Activated B cell treated with CpG ODN at 0.5 μM for 24 hours (primary cell): ENCODE measurements at places on chromosomes 4 and X.

DNA sequence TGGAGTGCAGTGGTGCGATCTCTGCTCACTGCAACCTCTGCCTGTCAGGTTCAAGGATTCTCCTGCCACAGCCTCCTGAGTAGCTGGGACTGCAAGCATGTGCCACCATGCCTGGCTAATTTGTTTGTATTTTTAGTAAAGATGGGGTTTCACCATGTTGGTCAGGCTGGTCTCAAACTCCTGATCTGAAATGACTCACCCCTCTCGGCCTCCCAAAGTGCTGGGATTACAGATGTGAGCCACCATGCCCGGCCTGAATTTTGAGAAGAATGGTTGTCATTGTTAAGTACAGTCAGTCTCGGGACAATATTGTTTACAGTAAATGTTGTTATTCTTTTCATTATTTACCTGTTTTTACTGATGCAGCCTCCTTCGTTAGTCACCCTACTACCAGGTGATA is 1226.2 kb upstream of the TENM3 start:
- DNase-seq = no peak

DNA sequence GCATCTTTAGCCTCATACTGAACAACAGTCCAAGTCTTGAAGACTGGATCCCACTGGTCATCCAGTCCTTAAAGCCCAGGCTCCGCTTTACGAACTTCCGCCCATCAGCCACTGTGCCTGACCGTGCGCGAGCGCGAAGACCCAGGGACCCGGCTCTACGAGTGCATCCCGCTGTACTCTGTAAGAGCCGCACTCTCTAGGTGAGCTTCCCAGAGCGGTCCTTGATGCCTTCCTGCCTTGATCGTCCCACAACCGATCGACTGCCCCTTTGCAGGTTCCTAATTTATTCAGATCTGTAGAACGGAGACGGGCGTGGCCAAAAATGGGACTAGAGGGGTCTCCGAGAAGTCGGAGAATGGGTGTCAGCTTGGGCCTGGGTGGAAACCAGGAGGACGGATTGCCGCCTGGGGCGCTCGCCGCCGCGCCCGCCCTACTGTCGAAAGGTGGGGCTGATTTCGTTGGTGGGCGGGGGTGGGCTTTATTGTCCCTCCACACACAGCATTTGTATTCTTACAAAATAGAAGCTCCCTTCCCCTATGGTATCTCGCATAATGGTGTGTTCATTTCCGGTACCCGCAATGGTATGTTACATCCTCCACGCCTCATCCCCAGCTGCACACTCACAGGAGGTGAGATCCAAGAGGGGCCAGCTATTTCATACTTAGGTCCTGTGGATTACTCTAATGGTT is 42.3 kb upstream of the FAM156A start:
- no peak for DNase-seq

DNA sequence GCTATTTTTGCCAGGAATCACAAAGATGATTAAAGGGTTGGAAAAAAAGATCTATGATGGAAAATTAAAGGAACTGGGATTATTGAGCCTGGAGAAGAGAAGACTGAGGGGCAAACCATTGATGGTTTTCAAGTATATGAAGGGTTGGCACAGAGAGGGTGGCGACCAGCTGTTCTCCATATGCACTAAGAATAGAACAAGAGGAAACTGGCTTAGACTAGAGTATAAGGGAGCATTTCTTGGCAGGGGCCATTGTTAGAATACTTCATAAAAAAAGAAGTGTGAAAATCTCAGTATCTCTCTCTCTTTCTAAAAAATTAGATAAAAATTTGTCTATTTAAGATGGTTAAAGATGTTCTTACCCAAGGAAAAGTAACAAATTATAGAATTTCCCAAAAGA is 75.1 kb downstream of the NPNT start:
- no peak for DNase-seq

GRCh38 chr4:145501051-145501660 is 19.5 kb downstream of the SMAD1 start:
- DNase-seq = no peak

- no peak for DNase-seq
Measured at GRCh38 chr4:110518889-110519490, 43.0 kb downstream of the ENPEP start.

- no peak for DNase-seq
Measured at GRCh38 chrX:54177306-54177705, 5.7 kb downstream of the FAM120C start.

GRCh38 chr4:169311643-169312365 is 41.0 kb upstream of the SH3RF1 start:
- DNase-seq = no peak
